ENCODE measurements at places on chromosomes 16 and 17. TPM values are rescaled to one million over a fixed set of nuclear protein-coding genes. Genes with fewer than 3 reads are reported as not detected.

DNA sequence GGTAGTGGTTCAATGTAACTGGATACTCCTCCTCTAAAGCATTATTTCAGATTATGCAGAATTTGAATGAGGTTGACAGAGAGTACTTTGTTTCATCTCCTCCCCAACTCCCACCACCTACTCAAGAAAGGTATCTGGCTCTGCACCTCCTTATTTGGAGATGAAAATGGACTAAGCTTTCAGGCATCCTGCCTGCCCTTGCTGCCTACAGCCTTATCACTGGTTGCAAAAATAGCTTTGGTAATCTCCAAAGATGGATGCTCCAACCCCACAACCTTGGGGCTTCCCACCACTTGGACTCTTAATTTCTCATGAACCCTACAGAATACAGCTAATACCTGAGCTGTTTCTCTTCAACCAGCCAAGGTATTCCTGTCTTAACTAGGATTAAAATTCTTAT, 45.3 kb upstream of the CORO6 start:
- DNase-seq, result no peak

GRCh38 chr17:57125406-57125805, 40.4 kb downstream of the AKAP1 start:
- no peak for DNase-seq

The FNDC8 gene
- not detected for total RNA-seq

DNA sequence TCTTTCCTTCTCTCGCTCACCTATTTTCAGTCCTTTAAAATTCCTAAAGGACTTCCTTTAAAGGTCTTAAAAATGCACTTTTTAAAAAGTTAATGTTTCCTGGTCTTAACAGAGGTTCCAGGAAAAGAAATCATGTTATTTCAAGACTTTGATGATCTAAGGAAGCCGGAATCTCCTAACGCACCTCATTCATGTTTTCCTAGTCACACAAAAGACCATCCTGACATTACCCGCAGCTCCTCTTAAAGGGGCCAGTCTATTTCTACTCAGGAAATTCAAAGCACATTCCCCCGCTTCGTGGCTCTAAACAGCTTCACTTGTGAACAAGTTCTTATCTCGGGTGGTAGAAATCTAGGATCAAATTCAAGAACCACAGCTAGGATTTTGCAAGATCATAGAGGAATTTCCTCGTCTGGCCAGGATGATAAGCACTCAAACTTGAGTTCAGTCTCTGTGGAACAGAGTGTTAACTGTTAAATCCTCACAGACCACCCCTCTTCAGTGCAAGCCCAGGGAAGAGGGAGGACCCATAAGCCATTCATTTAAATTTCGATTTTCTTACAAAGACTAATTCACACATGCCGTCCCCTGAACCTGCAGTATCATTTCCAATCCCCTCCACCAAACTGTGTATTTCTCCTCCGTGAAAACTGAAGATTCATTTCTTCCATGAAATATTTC, 137.1 kb upstream of the AXIN2 start:
- no peak for DNase-seq

The PRRT2 gene
- total RNA-seq, result 0.22 TPM

DNA sequence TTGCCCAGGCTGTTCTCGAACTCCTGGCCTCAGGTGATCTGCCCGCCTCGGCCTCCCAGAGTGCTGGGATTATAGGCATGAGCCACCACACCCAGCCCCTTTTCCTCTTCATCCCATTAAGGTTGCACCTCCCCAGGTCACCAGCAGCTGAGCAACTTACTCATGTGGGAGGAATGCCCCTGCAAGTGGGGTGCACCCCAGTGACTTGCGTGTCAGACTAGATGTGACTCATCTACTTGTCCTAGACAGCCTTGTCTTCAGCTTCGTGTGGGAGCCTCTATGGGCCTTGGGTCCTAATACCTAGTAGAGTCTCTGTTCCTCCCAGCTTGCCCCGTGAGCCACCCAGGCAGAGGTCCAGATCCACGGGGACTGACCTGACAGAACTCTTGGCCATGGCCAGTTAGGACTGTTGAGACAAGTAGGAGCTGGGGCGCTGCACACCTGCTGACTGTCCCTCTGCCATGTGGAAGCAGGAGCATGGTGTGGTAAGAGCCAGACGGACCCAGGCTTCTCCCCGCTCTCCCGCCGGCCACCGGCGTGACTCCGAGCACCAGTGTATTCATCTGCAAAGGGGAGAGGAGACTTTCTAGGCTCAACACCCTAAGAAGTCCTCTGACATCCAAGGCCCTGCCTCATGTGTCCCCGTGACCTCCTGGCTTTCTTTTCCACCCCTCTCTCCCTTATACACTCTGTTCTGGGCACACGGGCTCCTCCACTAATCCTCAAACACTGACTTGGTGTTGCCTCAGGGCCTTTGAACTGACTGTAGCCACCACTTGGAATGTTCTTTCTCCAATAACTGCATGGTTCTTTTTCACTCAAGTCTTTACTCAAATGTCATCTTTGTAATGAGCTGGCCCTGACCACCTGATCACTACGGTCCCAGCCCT, 11.6 kb upstream of the CBX4 start:
- DNase-seq, result no peak

GRCh38 chr16:84358601-84359295, 9.6 kb upstream of the ATP2C2 start:
- DNase-seq, result no peak

- no peak for DNase-seq
Observed at GRCh38 chr17:74521701-74522201, 9.5 kb downstream of the CD300LB start.

DNA sequence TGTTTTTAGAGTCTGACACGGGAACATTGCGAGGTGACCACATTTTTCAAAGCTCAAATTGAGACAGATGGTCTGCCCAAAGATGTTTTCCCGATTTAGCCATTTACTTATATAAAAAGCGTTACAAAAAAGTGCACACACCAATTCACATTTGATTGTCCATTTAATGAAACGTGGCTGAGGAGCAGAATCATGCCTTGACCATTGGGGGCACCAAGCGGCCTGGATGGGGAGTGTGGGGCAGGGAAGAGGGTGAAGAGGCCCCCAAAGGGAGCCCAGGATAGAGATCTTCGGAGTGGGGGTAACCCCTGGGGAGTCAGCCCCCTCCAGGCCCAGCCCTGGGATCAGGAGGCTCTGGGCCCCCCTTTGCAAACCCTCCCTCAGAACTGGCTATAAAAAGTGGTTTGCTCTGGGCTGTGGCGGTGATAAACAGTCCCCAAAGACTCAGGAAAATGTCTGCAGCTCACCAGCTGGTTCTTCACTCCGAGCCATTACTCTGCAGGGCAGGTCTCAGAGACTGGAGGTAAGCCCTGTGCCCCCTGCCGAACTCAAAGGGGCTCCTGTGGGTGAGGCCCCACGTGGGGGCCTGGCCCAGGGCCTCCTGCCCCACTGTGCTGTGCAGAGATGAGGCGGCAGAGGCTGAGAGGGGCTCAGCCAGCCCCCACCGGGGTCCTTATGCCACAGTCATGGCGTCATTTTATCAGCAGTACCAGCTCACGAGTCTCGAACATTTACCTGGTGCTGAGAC, 105.9 kb upstream of the SEC14L1 start:
- DNase-seq, result no peak

The ATP2A1 gene
- total RNA-seq, result 639 TPM

DNA sequence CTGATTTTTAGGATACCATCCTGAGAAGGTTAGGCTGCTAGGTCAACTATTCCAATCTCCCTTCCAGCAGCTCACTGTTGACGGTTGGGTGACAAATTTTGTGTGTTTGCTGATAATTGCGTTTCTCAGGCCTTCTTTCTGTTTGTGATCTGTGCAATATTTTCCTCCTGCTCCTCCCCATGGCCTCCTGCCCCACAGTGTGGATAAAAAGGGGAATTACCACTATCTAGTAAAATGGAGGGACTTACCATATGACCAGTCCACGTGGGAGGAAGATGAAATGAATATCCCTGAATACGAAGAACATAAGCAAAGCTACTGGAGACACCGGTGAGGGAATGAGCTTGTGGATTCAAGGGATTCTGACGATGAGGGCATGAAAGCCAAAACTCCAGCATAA, 9.2 kb downstream of the CHD3 start:
- DNase-seq, result no peak

The ZSCAN10 gene
- total RNA-seq, result not detected

The MARCHF10 gene
- total RNA-seq, result not detected

DNA sequence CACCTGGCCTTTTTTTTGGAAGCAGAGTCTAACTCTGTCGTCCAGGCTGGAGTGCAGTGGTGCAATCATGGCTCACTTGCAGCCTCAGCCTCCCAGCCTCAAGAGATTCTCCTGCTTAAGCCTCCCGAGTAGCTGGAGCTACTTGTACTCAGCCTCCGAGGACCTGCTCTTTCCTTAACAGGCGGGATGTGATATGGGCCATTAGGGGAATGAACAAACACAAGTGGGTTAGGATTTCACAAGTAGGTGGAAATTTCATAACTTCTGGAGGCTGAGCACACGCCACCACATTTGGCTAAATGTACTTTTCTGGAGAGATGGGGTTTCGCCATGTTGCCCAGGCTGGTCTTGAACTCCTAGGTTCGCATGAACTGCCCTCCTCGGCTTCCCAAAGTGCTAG, 4.1 kb downstream of the PAM16 start:
- DNase-seq, result no peak

The DECR2 gene
- total RNA-seq, result 20.0 TPM

GRCh38 chr16:69756705-69757104, 2.0 kb upstream of the NOB1 start:
- DNase-seq, result no peak

The CCL1 gene
- not detected for total RNA-seq

DNA sequence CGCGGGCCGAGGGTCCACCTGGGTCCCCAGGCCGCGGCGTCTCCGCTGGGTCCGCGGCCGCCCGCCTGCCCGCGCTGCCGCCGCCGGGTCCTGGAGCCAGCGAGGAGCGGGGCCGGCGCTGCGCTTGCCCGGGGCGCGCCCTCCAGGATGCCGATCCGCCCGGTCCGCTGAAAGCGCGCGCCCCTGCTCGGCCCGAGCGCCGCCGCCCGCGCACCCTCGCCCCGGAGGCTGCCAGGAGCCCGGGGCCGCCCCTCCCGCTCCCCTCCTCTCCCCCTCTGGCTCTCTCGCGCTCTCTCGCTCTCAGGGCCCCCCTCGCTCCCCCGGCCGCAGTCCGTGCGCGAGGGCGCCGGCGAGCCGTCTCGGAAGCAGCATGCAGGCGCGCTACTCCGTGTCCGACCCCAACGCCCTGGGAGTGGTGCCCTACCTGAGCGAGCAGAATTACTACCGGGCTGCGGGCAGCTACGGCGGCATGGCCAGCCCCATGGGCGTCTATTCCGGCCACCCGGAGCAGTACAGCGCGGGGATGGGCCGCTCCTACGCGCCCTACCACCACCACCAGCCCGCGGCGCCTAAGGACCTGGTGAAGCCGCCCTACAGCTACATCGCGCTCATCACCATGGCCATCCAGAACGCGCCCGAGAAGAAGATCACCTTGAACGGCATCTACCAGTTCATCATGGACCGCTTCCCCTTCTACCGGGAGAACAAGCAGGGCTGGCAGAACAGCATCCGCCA, 504 bp downstream of the FOXC2 start:
- DNase-seq, result no peak

DNA sequence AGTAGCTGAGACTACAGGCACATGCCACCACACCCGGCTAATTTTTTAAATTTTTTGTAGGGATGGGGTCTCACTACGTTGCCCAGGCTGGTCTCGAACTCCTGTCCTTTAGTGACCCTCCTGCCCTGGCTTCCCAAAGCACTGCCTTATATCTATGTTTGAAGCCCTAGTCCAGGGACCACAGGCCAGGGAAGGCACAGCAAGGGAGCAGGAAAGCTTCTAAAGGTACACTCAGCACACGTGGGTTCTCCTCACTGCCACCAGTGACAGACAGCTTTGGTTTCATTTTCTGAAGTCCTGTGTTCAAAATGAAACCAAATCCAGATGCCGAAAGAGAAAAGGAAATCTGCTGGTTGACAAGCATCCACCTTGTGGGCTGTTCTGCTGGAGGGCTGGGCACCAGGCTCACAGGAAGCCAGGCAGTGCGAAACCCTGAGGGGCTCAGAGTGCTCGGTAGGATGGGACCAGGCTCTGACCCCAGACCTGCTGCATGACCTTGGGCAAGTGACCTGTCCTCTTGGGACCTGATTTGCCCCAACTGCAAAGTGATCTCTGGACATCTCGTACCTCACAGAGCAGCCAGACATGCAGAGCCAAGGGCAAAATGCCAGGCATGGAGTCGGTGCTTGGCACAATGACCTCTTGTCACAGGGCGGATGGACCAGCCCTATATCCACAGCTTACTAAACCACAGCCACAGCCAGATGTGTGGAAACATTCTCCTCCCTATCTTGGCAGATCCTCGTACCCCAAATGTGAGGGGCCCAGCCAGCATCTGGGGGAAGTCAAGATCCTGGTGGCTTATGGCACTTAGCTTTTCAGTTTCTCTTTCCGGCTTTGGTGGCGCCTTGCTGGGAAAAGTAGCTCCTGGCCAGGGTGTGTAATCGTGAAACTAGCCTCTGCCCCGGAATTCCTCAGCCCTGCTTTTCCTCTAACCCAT, 2.8 kb upstream of the SOCS1 start:
- DNase-seq, result peak; percentile 60

- no peak for DNase-seq
Observed at GRCh38 chr16:4087990-4088577, 28.2 kb downstream of the ADCY9 start.

The VWA3A gene
- 0.15 TPM for total RNA-seq

DNA sequence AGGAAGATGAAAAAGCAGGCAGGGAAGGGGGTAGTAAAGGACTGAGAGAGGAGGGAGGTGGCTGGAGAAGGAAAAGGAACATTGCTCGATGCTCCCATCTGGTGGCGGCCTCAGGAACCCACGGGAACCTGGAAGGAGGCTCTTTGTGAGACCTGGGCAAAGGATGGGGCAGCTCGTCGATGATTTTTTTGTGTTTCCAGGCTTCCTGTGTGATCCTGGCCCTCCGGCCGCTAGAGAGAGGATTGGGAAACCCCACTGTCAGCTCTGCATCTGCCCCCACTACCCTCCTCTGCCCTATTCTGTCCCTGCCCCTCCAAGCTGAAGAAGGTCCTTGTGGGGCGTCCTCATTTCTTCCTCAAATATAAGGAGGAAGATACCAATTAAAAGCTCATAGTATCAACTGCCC, 6.6 kb downstream of the WFIKKN2 start:
- peak; percentile 80 for DNase-seq

- DNase-seq, result no peak
Observed at GRCh38 chr16:84678541-84678940, 21.3 kb upstream of the USP10 start.

The CD7 gene
- 0.18 TPM for total RNA-seq

Measured in psoas muscle (tissue), 8 donors.